ENCODE measurements at places on chromosomes 2 and 18.
A peak's percentile ranks its signal among the peaks of the same experiment; 100 is the strongest.

DNA sequence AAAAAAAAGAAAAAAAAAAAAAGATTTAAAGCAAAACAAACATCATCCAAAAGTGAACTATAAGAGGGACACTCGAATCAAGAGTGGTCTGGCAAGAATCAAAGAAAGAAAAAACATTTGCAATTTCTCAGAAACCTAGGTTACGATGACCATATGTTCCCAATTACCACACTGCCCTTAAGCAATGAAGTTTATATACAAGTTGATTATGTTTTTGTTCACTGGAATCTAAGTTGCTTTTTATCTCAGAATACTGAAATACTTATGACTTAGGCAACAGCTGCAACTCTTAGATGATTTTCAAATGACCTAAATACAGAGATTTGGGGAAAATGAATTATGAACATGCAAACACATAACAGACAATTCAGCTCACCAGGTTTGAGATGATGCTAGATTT, 597.1 kb upstream of the CHAC2 start:
- no peak for DNase-seq

DNA sequence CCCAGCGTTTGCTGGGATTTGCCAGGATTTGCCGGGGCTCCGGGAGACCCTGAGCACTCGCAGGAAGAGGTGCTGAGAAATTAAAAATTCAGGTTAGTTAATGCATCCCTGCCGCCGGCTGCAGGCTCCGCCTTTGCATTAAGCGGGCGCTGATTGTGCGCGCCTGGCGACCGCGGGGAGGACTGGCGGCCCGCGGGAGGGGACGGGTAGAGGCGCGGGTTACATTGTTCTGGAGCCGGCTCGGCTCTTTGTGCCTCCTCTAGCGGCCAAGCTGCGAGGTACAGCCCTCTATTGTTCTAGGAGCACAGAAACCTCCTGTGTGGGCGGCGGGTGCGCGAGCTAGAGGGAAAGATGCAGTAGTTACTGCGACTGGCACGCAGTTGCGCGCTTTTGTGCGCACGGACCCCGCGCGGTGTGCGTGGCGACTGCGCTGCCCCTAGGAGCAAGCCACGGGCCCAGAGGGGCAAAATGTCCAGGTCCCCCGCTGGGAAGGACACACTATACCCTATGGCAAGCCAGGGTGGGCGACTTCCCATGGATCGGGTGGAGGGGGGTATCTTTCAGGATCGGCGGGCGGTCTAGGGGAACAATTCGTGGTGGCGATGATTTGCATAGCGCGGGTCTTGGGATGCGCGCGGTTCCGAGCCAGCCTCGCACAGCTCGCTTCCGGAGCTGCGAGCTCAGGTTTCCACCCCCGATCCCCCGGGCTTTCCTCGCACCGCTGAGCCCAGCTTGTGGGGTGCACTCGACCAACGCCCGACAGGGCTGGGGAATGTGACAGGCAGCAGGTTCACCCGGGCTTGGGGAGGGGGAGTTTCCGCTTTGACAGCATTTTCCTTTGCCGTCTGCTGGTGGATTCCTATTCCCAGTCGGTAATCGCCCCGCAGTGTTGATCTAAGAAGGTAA, 2.8 kb downstream of the ONECUT2 start:
- DNase-seq, result peak; percentile 59

DNA sequence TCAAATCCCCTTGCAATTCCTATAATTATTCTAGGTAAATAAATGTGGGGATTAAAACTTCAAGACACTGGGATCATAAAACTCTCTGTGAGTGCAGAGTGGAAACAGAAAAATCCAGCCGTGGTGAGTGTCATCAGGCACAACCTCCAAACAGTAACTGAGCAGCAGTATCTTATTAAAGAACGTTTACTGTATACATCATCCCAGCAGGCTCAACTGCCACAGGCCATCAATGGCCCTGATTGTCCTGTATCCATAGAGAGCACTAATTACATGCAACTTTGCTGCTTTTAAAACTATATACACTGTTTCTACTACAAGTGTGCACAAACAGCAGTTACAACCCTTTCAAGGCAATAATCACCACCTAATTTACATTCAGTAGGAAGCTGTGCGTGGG, 23.9 kb downstream of the GAREM1 start:
- no peak for DNase-seq

DNA sequence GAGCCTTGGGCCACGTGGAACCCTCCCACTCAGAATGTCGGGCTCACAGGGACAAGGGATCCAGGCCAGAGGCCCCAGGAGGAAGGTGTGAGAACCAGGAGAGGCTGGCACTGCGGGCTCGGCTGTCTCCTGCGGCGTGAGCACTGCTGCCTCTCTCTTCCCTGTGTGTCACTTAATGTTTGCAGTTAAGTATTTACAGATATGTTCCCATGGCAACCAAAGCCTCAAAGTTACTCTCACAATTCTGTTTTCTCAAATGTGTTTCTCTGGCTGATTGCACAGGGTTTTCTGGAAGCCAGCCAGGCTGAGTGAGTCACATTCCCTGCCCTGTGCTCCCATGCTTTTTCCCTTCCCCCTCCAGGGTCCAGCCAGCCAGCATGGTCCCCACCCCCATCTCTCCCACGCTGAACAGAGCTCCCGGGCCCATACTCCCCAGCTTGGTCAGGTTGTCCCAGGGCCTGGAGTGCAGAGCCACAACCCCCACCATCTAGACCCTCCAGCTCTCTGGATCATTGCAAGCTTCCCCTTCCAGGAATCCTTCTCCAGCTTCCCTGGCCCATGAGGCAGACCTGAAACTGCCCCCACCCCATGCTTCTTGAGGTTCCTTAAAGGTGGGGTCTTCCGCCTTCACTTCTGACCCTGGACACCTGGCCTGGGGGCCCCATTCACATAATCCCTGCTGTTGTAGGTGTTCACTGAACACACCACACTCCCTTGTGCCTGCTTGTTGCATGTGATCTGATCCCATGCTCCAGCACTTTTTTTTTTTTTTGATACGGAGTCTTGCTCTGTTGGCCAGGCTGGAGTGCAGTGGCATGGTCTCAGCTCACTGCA, 265.9 kb downstream of the CELF4 start:
- DNase-seq, result no peak
